ENCODE measurements at places on chromosomes 5 and 9.

DNA sequence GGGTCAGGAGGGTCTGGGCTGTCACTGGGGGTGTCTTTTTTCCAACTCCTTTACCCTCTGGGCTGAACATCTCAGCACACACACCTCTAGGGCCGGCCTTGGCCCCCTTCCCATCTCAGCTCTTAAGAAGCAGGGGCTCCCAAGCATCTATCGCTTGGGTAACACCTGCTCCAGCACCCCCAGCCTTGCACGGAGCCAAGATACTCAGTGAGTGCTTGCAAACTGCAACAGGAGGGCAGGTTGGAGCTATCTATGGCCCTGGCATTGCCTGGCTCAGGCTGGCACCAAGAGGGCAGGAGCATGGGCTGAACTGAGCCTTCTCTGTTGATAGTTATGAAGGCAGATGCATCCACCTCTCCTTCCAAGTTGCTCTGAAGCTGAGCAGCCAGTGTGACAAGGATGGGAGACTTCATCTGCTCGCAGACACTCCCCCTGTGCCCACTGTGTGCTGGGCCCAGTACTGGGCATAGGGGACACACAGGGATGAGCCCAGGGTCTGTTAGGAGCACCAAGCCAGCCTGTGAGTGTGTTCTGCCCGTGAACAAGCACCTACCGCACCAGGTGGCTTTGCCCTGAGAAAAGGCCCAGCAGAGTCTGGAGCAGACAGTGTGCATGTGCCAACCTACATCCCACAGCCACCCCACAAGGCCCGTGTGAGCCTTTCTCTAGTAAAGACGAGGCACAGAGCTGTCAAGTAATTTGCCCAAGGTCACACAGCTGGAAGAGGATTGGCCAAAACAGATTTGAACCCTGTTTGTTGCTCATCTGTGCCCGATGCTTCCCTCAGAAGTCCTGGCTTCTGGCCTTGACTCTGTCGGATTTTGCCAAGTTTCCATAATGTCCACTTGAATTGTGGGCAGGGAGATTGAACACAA, 58.2 kb downstream of the PHF2 start:
- DNase-seq: no peak

- no peak for DNase-seq
These were observed 428.8 kb downstream of the CAAP1 start for GRCh38 chr9:26463837-26464236.

DNA sequence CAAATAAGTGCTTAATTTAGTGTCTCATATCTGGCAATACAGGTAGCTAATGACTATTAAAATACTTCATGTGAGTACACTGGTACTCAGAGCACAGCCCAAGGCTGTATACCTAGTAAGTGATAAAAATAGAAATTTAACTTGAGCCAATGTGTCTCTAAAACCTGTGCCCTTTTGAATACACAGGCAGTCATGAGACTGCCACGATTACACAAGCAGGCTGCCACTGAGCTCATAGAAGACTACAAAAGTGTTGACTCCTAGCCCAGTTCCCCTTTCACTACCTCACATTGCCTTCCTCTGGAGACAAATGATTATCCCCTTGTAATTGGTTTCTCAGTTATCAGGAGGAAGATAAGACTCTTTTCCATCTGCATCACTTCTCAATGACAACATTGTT, 66.3 kb upstream of the PAPPA start:
- DNase-seq: no peak

- DNase-seq: no peak
These were observed 4.3 kb upstream of the FAM169A start for GRCh38 chr5:74870299-74871067.

DNA sequence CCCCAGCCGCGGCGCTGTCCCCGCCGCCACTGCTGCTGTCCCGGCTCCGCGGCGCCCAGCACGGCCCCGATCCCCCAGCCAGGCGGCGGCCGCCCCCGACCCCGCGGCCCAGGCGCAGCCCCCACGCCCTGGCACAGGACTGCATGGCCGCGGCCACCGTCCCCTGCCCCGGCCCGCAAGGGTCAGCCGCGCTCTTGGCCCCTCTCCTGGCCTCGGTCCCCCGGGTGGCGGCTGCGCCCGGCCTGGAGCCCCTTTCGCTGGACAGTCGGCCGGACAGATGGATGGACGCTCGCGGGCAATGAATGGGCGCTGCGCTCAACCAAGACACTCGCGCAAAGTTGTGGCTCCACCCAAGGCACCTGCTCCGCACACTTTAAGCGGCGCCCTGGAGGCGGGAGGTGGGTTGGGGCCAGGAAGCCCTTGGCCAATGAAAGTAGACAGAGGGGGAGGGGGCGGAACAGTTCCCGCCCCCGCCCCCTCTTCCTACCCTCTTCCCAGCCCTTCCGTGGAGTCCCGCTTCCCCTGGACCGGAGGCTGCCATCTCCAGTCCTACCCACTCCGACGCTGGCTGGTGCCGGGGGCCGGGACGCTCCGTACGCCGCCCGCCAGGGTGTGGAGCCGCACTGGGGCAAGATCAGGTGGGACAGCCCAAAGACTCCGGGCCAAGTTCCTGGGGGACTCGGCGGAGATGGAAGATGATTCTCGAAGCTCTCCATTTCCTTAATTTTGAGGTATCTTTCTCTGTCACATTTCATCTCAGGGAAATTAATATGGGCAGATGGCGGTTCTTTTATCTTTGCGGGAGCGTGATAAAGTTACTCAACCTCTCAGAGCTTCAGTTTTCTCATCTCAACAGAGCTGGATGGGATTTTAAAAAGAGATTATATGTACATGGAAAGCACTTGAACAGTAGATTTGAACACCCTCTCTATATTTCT, at the start of gene GLDC:
GLDC (minus strand) TSS at position 375 of the 938 bp plus-strand sequence; CDS start at position 145, 230 bp downstream.
- peak; percentile 39 for DNase-seq

GRCh38 chr9:129405089-129405826, 215.6 kb downstream of the C9orf50 start:
- DNase-seq: no peak

DNA sequence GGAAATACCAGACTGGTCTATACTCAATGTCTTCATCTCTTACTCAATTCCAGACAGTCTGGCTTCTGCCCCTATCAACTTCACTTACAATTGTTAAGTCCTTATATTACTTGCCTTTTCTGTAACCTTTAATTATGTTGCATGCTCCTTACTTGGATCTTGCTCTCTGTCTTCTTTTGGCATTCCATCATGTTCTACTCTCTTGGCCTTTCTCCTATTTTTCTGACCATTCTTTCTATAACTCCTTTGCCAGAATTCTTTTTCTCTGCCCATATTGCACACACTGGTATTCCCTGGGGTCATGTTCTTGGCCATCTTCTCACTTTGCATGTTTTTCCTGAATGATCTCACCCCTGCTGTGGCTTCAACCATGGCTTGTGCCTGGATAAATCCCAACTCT, 209.8 kb upstream of the ZNF462 start:
- DNase-seq: no peak

DNA sequence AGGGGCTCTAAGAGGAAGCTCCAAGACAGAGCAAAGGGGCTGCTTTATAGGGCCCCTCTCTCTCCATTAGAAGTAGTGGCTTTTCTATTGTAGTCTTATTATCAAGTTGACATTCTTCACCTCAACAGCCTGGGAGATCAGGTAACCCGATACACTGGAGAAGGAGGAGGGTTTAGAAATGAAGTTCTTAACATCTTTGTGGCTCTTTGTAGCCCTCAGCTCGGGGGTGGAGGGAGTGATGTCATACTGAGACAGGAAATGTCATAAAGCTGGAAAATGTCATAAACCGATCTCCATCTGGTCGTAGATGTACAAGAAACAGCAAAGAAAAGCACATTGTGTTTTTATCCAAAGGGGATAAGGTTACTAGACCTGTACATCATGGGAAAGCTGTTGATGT, 17.9 kb downstream of the PDZD2 start:
- no peak for DNase-seq

GRCh38 chr5:168818558-168818957, 239.4 kb upstream of the PANK3 start:
- DNase-seq: no peak

GRCh38 chr5:154176181-154176580, 14.4 kb upstream of the GALNT10 start:
- DNase-seq: no peak

GRCh38 chr5:177489119-177489716, 8.2 kb downstream of the PDLIM7 start:
- no peak for DNase-seq

GRCh38 chr9:26341545-26341944, 551.1 kb downstream of the CAAP1 start:
- no peak for DNase-seq

DNA sequence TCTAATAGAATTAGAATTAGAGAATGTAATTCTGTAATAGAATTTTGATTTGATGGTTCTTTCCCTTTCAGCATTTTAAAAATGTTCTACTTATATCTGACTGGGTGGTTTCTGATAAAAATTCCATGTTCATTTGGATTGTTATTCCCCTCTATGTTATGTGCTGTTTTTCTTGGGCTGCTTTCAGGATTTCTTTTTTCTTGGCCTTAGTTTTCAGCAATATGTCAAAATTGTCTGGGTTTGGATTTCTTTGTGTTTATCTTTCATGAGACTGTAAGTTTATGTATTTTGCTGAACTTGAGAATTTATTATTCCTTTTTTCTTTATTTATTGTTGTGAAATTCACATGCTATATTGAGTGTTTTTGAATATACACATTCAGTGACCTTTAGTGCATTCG, 189.1 kb downstream of the RANBP17 start:
- DNase-seq: no peak

DNA sequence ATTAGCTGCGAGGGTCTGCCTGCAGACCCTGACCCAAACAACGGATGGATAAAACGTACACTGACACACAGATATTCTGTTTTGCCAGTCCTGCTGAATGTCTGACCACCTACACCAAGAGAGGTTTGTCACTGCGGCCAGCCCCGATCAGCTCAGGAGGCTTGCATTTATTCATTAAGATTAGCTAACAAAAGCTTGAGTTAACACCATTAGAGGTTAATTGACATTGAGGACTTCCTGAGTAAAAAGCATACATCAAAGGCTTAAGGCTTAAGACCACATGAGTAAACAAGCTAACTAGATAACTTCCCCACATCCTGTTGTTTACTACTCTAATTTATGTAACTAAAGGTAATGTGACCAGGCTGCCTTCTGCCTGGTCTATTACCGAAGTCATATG, 198.1 kb upstream of the TRPC7 start:
- DNase-seq: no peak

- no peak for DNase-seq
These were observed 74.5 kb downstream of the F2RL2 start for GRCh38 chr5:76548525-76549229.

DNA sequence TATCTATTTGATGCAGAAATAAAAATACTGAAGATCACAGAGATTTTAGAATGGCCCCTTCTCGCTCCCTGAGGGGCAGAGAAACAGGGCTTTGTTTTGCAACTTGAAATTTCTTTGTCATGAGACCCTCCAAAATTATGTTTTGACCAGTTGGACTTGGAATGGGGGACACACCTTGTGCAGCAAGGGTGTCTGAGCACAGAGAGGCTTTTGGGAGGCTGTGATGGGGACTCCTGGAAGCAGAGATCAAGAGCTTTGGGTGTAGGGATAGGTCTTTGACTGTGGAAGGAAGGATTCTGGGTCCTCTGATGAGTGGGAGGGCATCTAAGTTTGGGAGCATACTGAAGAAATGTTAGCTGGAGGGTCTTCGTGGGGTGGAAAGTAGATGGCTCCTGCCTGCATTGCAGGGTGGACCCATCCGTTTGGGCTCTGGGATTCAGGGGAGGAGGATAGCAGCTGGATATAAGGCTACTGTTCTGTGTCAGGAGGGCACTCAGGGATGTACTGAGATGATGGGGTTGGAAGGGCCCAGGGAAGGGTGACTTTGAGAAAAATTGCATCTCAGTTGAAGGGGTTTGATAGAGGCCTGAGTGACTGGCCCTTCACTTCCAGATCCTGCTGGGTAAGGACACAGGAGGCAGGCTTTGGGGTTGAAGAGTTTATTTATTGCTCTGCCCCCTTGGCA, 1.8 kb upstream of the MYORG start:
- no peak for DNase-seq

- DNase-seq: no peak
These were observed 102.0 kb upstream of the PTPN3 start for GRCh38 chr9:109600142-109600541.

Data from stimulated activated naive CD4-positive, alpha-beta T cell treated with Interleukin-2 at 50 U/mL for 16 hours (primary cell).